Small intestine (tissue), 16 donors: ENCODE measurements at places on chromosomes 2 and 18. TPM values are rescaled to one million over a fixed set of nuclear protein-coding genes. Genes with fewer than 3 reads are reported as not detected.

Gene DCDC2C
- polyA plus RNA-seq = not detected

Gene UGT1A6
- polyA plus RNA-seq = 1.8 TPM

Gene STK39
- polyA plus RNA-seq = 41.6 TPM

Gene TEKT4
- not detected for polyA plus RNA-seq

Gene GPR35
- polyA plus RNA-seq = 367 TPM

Gene DUSP19
- 2.5 TPM for polyA plus RNA-seq
